ENCODE measurements at places on chromosomes 2 and 18.

DNA sequence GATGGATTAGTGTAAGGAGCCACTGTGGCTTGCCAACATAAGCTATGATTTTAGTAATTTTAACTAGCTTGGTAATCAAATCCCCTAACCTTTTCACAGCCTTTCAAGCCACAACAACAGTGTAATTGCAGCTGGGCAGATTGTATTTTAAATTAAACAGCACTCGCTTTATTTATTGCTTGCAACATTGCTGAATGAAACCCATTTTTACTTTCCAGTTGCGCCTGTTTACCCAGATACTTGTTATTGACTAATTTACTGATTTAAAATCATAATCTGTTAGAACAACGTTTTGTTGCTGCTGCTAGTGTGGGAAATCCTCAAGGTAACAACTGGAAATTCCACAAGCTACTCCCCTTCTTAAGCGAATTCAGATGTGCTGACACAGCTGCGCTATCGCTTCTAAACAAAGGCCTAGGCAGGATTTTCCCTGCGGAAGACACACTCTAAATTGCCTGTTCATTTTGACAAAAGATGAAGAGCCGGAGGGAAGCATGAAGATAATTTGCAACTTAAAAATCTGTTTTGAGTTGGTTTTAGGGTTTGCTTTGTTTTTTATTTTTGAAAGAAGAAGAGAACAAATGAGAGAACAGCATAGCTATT is 283.9 kb downstream of the ALPK2 start:
- DNase-seq, result no peak

- no peak for DNase-seq
Observed at GRCh38 chr2:60899230-60899891, 18.0 kb downstream of the REL start.

GRCh38 chr2:126909366-126909765 is 10.7 kb downstream of the TEX51 start:
- no peak for DNase-seq

- no peak for DNase-seq
Observed at GRCh38 chr2:178632729-178633128, 152.5 kb downstream of the PLEKHA3 start.

- no peak for DNase-seq
Observed at GRCh38 chr18:49726675-49726963, 86.7 kb downstream of the ACAA2 start.

DNA sequence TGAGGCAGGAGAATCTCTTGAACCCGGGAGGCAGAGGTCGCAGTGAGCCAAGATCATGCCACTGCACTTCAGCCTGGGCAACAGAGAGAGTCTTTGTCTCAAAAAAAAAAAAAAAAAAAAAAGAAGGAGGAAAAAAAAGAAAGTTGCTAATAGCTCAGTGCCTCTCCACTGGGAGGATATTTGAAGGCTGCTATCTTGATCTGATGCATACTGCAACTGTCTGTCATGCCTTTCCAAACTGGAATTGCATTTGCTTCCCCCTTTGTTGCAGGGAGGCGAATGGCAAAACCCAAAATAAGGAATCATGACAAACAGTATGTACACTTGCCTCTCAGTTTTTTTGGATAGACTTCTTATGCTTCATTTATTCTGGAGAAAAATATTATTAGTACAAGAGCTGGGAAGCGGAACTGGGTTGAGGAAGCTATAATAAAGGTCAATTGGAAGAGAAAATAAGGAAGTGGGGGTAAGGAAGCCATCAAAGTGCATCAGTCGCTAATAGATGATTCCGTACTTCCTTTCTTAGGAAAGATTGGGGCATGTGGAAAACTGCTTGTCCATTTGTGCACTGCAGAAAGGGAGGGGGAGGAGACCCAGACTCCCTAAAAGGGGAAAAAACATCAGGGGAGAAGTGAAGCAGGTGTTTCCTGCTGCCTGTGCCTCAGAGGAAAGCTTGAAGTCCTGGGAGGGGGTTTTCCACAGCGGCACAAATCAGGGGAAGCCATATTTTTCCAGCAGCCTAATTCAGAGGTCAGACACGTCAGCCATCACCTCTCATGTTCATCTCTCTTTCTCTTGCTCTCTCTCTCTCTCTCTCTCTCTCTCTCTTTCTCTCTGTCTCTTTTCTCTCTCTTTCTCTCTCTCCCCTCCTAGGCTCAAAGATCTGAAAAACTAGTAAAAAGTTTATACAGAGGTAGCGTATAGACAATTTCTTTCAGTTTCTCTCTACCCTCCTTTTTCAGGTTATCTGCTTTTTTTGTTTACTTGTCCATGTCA is 301.4 kb upstream of the TNP1 start:
- DNase-seq, result no peak

GRCh38 chr2:5369510-5369909 is 322.7 kb upstream of the SOX11 start:
- DNase-seq, result no peak

- DNase-seq, result no peak
Observed at GRCh38 chr2:198115201-198115600, 310.8 kb downstream of the PLCL1 start.

DNA sequence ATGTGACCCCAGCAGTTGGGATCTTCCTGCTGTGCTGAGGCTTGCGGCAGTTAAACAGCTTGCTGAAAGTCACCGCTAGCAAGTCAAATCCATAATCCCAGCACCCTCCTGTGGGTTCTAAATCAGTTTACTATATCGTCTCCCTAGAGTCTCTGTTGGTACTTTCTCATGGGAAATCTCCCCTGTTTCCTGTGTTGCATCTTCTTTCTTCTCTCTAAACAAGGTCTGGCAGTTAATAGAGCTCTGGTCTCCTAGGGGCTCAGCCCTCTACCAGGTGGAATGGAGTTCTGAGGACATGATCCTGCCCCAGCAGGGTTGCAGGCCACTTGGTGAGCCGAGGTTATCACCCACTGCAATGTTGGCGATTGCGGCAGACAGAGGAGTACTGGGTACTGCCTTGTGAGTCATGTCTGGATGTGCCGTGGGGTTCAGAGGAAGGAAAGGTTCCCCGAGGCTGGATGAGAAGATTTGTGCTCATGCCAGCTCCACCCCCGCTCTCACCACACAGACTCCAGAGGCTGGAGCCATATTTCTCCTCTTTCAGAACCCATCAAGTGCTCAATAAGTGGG is 59.4 kb upstream of the SIX2 start:
- DNase-seq, result no peak

GRCh38 chr2:9057939-9058761 is 54.7 kb upstream of the MBOAT2 start:
- no peak for DNase-seq

DNA sequence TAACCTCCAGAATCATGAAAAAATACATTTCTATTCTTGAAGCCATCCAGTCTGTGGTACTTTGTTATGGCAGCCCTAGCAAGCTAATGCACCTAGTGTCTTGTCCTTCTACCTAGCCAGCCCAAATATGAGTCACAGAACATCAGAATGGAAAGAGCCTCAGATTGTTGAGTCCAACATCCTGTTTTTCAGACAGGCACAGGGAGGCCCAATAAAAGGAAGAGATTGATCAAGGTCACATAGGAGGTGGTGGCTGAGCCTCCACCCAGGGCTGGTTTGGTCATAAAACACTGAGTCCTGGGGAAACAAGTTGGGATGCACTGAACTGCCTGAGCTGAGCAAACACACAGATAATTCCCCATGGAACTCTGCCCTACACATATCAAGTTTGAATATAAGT is 195.5 kb downstream of the TTC32 start:
- no peak for DNase-seq

DNA sequence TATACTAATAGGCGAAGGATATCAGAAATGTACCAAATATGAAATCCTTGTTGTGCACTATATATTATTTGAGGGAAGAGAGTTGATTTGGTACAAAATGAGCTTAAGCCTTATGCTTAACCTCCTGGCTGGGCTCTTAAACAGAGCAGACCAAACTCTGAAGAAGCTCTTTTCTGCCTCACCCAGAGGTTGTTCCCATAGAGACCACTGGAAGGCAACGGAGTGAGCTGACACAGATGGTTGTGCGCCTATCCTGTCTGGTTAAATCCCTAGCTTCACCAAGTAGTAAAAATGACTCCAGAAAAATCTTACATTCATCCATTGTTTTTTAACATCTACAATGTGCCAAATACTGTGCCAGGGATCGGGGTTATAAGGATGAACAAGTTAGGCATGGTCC is 55.9 kb upstream of the NOL4 start:
- DNase-seq, result no peak
